ENCODE measurements at places on chromosomes 3 and 15.

- no peak for DNase-seq
Measured at GRCh38 chr3:58234516-58234931, 3.1 kb upstream of the ABHD6 start.

GRCh38 chr3:154794391-154794790 lies 285.7 kb upstream of the MME start:
- no peak for DNase-seq

DNA sequence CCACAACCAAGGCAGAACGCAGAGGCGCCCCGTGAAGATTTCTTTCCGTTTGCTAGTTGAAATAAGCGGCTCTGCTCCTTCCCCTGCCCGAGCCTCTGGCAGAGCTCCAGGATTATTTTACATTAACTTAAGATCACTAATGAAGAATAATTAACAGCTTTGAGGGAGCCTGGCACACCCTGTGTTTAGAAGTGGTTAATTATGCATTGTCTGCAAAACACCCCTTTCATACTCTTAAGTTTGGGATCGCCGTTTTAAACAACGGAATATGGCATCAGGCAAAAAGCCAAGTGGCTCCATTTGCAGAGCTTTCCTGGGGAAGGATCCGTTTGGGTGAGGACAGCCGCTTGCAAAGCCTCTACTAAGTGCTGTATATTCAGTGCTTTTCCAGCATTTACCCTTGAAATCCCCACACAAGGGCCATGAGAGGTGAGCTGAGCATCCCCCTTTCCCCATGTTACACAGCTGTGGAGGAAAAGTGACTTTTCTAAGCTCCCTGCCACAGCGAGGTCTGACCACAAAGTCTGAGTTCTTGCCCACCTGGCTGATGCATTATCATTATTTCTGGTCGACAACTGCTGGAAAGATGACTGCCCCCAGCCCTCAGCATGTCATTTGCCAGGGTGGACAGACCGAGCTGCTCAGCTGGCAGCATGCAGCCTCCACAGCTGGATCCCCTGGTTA lies 33.9 kb downstream of the IQSEC1 start:
- no peak for DNase-seq

GRCh38 chr3:4589475-4590097 lies 96.4 kb downstream of the ITPR1 start:
- DNase-seq, result no peak

- DNase-seq, result no peak
Measured at GRCh38 chr3:173983343-173983742, 585.8 kb downstream of the NLGN1 start.

DNA sequence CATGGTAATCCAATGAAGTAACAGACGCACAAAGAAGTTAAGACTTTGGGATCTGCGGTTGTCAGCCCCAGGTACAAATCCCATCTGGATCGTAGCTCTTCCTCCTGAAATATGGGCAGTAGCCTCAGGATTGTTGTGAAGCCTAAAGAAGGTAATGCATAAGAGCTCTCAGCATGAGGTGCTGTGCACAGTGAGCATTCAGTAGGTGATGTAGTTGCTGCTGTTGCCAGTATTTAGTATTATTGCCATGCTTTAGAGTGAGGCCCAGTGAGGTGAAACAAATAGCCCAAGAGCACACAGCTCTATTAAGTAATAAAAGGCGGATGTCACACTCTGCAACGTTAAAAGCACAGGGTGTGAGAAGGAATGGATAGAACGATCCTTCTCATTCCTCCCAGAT lies 225.7 kb downstream of the GABRG3 start:
- DNase-seq, result no peak

DNA sequence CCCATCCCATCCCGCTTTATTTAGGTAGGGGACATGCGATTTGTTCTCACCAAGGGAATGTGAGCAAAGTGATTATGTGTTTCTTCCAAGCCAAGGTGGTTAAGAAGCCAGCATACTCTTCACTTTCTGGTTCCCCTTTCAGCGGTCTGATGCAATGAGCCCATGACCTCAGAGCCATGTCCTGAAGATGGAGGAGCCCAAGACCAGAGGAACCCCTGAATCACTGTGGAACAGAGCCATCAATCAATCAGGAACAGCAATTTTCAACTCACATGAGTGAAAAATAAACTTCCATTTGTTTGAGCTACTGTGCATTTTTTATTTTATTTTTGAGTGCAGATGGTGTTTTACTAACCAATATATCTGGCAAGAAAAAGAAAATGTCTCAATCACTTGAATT lies 10.8 kb downstream of the THRB start:
- DNase-seq, result no peak
